ENCODE measurements at places on chromosomes 5 and 9.

DNA sequence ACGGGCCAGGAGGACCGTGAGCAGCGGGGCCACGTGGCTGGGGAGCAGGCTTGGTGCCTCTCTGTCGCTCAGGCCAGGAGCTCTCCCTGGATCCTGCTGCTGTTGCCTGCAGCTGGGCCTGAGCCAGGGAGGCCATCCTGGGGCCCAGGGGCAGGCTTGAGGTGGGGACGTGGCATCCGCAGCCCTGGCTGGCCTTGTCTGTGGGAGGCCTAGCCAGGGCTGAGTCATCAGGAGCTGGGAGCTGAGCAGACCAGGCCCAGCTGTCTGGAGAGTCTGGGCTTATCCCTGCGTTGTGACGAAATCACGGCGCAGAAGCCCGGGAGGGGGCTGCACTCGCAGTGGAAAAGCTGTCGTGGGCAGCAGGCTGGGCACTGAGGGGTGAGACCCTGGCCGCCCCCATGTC is 138.8 kb upstream of the COL5A1 start:
- DNase-seq: no peak

DNA sequence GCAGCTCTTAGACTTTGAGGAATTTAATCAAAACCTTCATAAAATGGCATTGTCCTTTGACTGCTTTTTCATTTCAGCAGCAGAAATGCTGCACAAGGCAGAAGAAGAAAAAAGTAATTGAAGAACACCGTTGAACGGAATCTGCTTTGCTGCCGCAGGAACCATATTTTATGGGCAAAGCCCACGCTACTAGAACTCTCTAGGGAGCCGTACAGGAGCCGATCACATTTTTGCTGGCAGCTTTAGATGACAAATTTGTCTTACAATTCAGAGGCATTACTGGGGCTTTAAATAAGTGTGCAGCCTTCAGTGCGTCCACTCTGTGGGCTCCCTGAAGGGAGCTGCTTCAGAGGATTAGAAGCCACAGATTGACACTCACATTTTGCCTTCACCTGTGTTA is 5.4 kb downstream of the CFAP90 start:
- DNase-seq: no peak

- no peak for DNase-seq
Observed at GRCh38 chr5:96809921-96810320, 2.2 kb upstream of the ERAP1 start.

- no peak for DNase-seq
Observed at GRCh38 chr5:103234239-103234975, 24.2 kb upstream of the MACIR start.

- DNase-seq: no peak
Observed at GRCh38 chr9:27474305-27474704, 49.8 kb upstream of the IFNK start.

DNA sequence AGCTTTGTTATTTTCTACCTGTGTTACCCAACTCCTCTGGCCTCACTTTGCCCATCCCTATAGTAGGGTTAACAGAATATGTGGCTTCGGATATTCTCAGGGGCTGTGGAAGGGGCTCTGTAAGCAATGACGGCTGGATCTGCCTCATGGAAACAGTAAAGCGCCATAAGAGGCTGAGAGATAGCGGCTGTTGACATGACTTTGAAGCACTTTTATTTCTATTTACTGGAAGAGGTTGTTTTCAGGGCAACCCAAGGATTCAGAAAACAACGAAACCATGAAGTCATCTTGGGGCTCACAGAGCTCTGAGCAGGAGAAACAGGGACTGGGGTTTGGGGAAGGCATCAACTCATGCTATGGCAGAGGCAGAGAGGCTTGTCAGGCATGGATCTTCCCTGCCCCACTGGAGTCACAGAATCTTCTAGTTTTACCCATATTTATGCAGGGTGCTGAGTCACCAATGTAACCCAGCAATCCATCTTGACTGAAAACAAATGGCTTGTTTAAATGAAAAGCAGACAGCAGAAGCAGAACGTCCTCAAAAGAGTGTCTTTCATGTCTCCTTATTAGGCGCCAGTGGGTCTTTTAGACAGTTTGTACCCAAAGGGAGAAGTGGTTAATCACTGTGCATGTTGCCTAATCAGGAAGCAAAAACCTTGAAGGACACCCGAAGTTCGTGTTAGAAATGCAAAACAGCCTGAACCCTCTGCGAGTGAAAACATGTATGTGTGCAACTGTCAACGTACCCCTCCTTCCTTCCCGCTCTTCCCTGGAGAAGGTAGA is 113.0 kb downstream of the COL23A1 start:
- DNase-seq: no peak

GRCh38 chr5:96868603-96869371 is 7.5 kb upstream of the ERAP2 start:
- DNase-seq: no peak

- DNase-seq: no peak
Observed at GRCh38 chr5:149002053-149002452, 60.8 kb downstream of the SH3TC2 start.

GRCh38 chr5:66197764-66198405 is 53.8 kb downstream of the SREK1 start:
- DNase-seq: no peak

GRCh38 chr5:138083702-138084101 is at the start of gene WNT8A:
WNT8A (plus strand) TSS chr5:138084033; CDS start chr5:138084128, 95 bp downstream.
- DNase-seq: no peak

- no peak for DNase-seq
Observed at GRCh38 chr9:38033941-38034340, 35.1 kb downstream of the SHB start.

DNA sequence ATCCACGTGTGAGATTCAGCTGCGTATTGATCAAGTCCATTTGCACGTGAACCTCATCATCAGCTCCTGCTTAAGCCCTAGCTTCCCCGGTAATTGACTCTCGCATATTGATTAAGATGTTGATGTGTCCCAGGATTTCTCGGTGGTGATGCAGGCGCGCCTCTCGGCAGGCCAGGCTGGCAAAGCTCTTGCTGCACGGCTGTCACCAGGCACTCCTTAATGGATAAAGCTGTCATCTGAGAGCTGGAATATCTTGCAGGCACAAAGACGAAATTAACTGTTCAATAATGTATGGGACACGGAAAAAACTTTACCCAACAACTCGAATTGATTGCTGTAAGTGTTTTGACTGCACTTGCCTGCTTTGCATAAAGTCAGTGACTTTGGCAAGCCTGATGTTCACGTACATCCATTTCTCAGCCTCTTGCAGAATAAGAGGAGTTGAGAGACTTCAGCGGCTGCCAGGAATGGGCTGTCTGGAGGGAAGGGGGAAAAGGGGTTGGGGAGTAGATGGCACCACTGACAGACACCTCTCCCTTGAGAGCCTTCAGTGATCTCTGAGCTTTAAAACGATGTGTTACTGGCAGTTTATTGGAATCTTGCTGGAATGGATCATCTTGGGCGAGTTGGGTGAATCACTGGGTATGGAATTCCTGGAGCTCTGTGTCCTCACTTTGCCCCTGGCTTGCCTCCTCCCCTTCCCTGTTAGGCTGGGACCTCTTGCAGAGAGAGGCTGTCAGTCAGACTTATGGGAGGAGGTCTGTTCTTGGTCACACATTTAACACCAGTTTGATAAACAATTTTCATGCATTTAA is 650.3 kb downstream of the CCDC171 start:
- no peak for DNase-seq
